Heart left ventricle (tissue), 16 donors: ENCODE measurements at places on chromosomes 12 and 14. TPM values are rescaled to one million over a fixed set of nuclear protein-coding genes. Genes with fewer than 3 reads are reported as not detected.

DNA sequence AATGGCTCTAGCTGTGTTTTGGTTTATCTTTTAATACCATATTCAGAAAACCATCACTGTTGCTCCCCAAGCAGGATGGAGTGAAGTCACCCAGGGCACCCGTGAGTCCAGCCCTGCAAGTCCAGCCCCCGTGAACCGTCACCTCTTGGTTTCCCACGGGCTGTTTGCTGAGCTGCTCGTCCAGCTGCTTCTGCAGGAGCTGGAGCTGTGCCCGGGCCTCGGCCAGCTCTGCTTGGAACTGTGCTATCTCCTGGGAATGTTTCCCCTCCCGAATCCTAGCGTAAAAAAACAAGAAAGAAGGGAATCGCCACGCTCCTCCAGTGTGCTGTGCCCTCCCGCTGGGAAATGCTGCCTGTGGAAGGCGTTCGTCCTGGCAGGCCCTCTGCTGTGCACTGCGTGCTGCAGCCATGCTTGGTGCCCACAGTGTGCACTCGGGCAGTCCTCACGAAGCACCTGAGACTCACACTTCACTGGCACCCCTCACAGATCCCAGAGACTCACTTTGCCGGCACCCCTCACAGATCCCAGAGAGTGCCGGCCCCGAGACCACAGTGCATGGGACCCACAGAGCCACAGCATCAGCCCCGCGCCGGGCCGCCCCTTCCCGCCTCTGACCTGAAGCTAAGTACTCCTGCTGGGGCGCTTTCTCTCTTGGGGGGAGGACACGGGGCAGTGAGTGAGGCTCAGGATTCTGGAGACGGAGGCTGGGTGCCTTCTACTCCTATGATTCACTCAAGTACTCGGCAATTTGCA, 15.4 kb upstream of the ANKLE2 start:
- peak; percentile 76 for DNase-seq

EXOC3L4 gene
- 0.37 TPM for polyA plus RNA-seq

DNA sequence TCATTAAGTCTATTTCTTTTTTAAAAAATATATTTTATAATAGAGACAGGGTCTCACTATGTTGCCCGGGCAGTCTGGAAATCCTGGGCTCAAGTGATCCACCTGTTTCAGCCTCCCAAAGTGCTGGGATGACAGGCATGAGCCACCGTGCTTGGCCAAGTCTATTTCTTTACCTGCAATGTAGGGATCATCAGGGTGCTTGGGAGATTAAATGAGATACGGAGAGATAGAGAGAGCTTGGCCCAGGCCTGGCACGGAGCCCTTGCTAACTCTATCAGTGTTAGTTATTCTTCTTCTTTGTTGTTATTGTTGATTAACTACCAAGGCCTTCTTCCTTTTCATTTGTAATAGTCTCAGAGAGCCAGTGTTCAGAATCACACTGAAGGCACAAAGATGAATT, 3.1 kb downstream of the CABP1 start:
- no peak for DNase-seq

- DNase-seq, result no peak
These were observed at the start of gene MYF6 for GRCh38 chr12:80707126-80707829. Gene MYF6 (plus strand): TSS chr12:80707634. CDS start chr12:80707720, 86 bp downstream.

DNA sequence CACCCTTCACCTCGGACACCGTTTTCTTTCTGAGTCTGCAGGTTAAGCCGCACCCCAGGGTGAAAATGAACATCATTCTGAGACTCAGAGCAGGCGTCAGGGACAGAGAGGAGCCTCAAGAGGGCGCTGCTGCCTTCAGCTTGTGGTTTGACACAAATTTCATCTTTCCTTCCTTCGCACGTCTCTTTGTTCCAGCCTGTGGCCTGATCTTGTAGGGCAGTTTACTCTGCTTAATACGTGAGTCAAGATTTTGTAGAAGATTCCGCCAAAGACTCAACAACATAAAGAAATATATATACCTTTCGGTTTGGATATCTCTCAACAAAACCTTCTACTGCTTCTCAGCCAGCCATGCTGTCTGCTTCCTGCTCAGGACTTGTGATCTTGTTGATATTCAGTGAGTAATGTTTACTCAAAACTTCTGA, 329.3 kb upstream of the OR4E1 start:
- no peak for DNase-seq
